Right ventricle myocardium superior (tissue), 1 donor: ENCODE measurements at places on chromosomes 3 and 15. TPM values are rescaled to one million over a fixed set of nuclear protein-coding genes. Genes with fewer than 3 reads are reported as not detected.

DNA sequence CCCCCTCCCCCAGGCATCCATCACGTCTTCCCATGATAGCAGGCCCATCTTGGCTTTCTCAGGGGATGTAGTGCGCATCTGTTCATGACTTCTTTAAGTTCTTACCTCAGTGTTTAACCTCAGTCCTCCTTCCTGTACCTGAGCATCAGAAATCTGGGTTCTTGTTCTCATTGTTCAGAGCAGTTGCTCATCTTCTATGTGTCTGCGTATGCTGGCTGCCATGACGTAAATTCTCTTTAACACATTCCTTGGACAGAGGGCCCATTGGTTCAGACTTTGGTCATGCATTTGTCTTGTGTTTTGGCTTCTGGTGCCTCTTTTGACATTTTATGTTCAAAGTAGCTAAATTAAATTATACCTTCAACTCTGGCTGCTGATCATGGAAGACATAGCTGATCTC is 227.3 kb downstream of the CACNA2D3 start:
- DNase-seq = no peak

DNA sequence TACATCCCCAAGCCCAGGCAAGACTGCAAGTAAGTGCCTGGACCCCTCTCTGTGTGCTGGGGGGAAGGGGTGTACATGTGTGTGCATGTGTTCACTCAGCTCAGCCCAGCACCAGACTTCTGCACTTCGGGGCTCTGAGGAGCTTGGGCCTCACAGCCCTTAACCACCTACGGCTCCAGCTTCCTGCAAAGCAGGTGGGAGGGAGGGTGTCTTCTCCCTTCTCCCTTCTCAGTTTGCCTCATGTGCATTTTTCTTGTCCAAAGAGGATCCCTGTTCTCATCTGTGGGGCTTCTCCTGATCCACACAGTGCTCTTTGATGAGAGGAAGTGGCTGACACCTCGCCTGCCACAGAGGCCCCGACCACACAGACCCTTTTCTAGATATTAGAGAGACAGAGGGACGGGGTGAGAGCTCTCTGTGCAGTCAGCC is 69.3 kb downstream of the MESD start:
- DNase-seq = no peak

GRCh38 chr3:127784283-127784682 is 38.0 kb downstream of the MGLL start:
- no peak for DNase-seq

DNA sequence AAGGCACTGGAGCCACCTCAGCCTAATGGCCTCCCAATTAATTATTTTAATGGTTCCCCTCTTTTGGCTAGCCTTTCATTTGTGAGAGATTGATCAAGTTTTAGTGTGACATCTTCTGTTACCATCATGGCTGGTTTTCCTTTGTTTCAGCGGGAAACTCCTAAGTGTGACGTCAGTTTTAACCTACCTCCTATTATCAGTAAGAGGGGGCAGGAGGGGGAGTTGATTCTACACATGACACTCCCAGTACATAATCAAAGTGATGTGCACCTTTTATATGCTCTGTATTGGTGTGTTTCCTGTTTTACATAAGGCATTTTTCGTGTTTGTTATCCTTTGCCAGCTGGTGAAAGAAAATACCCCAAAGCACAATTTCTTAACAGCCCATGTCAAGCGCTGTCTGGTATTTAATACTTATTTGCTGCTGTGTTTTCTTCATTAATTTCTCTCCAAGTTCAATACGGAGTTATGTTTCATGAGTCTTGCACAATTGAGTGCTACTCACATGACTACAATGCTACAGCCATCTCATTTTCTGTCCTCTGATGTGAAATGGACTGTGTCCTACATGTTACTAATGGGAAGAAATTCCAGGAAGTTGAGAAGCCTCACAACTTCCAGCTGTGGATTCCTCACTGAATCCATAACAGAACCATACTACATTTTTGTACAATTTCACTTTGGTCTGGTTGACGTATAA is 52.2 kb upstream of the POLR2M start:
- no peak for DNase-seq

DNA sequence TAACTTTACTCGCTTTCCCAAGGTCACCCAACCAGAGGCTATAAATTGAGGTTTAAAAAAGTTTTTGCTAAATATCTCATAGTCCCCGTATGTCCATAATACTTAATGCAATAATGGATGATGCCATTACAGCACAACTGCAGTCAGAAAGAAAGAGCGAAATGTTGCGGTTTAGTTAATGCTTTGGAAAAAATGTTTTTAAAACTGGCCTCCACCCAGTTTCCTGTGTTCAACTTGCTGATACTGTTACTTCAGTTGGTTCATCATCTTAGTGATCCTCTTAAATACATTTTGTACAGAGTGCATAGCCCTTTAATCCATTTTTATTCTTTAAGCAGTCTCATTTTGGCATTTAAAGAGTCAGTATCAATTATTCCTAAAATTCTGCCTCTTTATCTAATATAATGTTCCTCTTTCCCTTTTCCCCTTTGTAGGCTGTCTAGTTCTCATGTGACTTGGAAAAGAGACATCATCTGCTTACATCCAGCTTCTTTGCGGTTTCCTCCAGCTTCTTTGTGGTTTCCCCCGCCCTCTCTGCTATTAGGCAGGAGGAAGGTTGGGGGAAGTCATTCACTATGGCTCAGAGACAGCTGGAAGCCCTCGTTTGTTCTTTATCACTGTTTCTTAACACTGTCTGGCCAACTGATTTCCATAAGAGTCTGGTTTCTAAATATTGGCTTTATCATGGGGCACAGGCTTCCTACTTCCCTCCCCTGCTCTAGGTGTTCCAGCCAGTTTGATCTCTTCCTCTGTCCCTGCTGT is 154.3 kb downstream of the GOLIM4 start:
- peak; percentile 37 for DNase-seq

DNA sequence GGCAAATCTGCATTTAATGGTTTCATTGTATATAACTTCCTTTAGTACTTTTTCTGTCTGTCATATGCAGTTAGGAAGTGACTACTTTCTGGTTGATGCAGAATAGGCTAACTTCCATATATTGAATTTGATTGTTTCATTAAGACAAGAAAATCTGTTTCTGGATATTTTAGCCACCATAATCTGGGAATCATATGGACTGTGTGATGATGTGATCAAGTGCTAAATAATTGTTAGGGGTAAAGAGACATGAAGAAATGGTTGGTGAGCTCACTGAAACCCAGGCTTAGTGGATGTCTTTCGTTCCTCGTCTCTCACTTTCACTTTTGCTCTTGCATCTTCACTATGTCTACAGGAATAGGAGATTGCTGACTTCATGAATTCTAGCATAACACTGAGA is 3.5 kb upstream of the MNS1 start:
- DNase-seq = no peak

GRCh38 chr3:141629976-141630375 is 108.1 kb upstream of the RNF7 start:
- DNase-seq = no peak

DNA sequence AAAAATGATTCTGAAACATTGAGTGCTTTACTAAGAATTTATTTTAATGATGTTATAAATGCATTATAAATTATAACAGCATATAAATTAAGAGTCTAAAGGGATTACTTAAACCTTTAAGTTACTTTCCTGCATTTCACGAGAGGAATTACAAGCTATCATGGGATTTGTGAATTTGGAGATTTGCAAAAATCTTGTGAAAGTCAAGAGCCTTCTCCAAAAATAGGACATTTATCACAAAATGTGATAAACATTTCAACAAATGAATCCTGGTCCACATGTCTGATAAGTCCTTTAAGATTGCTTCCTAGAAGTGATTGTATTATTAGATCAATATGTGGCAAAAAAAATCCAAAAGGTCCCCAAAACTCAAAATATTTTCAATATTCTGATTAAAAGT is 154.5 kb downstream of the ATP8B4 start:
- no peak for DNase-seq

DNA sequence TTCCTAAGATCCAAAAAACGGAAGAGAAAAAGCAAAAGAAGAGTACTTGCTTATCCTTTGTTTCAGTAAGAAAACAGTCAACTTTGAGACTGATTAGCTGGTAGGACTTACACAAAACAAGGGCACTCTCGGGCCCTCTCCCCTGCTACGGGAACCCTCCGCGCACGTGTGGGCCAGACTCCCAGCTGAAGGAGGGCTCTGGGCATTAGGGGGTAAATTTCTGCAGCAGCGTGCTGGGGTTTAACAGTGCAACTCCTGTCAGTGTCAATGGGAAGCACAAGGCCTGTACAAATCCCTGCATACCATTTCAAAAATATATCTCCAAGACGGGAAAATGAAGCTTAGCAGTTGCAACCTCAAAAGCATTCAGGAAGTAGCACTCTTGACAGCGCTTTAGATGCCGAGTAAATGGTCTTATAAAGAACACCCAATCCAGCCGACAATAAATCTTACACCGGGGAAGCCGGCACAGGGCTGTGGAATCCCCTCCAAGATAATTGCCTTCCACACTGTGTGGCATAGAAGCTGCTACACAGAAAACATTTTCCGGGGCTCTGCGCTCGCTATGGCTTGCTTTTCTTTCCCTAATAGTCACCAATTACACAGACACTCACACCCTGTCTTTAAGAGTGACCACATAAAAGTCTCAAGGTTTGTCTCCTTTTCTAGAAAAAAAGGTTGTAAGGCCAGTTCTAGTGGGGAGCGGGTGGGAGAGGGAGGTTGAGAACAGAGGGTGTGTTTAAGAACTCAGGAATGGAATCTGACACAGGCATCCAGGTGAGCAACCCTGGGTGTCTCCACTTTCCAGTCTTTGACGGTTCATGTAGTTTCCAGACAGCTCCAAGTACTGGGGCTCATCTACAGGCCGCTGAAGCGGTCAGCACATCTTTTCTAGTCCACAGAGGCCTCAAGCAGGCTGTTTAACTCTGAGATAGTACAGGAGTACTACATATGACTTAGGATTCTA is 512.7 kb downstream of the FOXP1 start:
- no peak for DNase-seq

DNA sequence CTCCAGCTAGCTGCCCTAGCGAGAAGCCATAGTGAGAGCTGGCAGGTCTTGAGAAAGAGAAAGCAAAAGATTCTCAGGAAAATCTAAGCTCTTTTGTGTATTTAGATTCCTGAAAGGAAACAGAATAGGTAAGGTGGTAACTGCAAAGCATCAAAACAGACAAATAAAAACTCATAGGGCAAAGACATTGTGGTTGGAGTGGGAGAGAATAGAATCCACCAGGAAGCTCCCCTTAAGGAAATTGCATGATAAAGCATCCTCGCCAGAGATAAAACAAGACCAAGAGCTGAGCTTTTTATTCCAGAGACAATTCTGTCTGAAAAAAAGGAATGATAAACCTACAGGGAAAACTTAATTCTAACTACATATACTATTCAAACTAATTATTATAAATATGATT is 232.6 kb downstream of the SI start:
- no peak for DNase-seq

- DNase-seq = no peak
Measured at GRCh38 chr3:4730719-4731118, 237.6 kb downstream of the ITPR1 start.

GRCh38 chr3:73568371-73568862 is 56.3 kb downstream of the PDZRN3 start:
- DNase-seq = no peak

GRCh38 chr3:149198611-149199010 is 23.0 kb downstream of the CP start:
- DNase-seq = no peak

DNA sequence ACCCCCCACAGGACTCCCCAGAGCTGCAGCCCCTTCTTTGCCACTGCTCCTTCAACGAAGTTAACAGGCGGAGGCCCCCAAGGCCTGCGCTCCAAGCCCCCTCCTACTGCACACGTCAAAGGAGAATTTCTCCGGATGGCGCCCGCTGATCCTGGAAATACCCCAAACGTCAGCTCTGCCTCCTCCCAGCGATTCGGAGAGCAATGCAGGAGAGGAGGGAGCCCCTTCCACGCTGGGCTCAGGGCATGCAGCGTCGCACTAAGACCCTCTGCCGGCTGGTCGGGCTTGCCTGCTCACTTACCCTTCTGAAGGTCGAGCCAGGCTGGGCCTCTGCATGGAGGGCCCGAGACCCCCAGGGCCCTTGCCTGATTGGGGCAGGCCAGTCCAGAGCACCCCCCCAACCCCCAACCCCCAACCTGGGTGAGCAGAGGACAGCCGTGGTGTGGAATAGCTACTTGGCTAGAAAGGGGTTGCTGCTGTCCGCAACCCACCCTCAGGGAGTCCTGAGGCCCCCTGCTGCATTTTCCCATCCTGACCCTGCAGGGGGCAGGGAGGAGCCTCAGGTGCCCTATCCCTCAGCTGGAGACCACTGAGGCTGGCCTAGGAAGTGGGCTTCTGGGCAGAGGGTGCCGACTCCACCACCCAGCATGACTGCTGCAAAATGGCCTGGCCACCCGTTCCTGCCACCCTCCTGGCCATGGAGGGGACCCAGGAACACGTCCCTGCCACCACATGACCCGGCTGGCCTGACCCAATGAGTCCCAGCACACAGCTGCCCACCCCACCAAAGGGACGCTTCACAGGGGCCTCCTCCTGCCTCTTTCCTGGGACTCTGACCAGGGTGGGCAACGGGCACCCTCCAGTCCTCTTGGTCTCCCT is 976 bp downstream of the ATP2B2 start:
- peak; percentile 22 for DNase-seq

DNA sequence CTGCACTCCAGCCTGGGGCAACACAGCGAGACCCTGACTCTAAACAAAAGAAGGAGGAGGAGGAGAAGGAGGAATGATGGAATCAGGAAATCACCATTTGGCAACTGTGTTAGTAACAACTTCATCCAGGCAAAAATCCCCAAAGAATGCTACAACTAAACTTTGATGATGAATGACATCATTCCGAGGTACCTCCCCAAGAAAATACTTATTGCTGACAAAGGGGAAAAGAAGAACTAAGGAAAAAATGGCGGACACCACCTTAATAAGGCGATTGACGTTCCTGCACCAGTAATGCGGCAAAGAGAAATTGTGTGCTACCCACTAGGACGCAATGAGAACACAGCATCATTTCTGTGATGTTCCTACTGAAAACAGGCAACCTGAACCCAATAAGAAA is 78.2 kb upstream of the SLC6A11 start:
- DNase-seq = no peak

GRCh38 chr3:98532709-98533571 is 1.2 kb downstream of the GPR15 start:
- no peak for DNase-seq

DNAH12 gene
- total RNA-seq = 0.08 TPM

DUOXA2 gene
- total RNA-seq = not detected

TERC gene
- 1.5 TPM for total RNA-seq

TF gene
- 5.6 TPM for total RNA-seq

GOLGA6L26 gene
- total RNA-seq = not detected

TUSC7 gene
- total RNA-seq = not detected
